ENCODE measurements at places on chromosomes 1 and 21.
A peak's percentile ranks its signal among the peaks of the same experiment; 100 is the strongest.

GRCh38 chr21:20030390-20030789 is 967.8 kb upstream of the NCAM2 start:
- no peak for DNase-seq

DNA sequence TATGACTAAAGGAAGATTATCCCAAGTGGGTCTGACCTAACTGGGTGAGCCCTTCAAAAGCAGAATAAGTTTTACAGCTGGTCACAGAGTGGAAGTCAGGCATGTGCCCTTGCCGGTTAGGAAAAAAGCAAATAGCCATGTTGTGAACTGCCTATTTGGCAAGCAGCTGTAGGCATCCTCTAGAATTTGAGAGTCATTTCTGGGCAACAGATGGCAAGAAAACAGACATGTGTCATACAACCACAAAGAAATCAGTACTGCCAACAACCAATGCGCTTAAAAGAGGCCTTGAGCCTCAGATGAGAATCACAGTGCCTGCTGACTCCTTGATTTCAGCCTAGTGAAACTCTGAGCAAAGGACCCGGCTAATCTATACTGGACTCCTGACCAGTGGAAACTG is 26.8 kb downstream of the LRRC53 start:
- no peak for DNase-seq

GRCh38 chr1:11929849-11930248 is 3.6 kb upstream of the KIAA2013 start:
- DNase-seq, result peak; percentile 63

- DNase-seq, result no peak
Measured at GRCh38 chr21:45502006-45502345, 40.3 kb downstream of the SLC19A1 start.

DNA sequence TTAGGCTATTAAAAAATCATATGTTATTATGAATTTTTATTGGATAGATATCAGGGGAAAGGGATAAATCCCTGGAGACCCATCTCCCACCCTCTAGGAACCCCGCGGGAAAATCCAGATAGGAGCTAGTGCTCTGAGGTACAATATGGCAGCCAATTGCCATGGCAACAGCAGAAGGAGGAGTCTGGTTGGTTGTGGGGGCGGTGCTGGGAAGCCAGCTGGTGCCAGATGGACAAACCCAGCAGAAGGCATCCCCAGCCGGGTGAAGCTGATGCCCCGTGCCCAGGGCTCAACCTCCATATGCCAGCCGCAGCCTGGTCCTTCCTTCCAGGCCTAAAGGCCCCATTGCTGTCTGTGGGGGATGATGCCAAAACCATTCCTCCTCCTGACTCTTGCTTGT is 38.3 kb downstream of the RHBG start:
- no peak for DNase-seq

DNA sequence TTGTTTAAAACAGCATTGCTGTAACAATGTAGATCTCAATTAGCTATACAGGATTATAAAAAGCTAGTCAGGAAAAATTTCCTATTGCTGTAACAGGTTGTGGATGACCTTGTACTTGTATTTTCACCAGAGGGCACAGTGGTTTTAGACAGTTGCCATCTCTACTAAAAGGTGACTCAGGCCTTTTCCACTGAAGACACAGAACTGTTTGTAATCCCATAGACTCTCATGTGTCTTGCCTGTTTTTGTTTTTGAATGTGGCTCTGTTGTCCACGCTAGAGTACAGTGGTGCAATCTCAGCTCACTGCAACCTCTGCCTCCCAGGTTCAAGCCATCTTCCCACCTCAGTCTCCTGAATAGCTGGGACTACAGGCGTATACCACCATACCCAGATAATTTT is 5.9 kb downstream of the MTFR1L start:
- no peak for DNase-seq

DNA sequence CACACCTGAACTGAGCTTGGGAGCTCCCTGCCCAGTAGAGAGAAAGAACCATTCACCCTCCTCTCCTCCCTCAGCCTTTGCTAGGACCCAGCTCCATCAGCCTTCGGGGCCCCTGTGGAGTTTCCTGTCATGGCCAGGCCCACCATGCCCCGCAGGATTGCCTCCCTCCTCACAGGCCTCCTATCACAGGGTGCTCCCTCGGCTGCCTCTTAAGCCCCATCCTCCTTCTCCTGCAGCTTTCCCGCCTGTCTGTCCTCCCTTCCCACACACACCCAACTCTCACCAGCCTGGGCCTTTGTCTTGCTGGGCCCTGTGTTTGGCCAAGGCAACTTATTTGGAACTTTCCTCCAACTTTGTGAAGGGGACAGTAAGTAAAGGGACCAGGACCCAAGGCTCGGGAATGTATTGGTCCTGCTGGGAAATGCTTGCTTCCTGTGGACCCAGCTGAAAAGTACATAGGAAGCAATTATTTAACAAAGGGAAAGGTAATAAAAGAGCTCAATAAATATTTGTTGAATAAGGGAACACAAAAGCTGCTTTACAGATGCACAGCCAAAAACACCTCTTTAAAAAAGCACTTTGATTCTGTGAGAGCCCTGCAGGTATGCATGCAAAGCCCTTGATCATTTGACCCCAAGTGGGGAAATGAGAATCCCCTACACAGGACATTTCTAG is 31.6 kb upstream of the TENT5C start:
- DNase-seq, result no peak

GRCh38 chr1:154466206-154466605 is 35.8 kb upstream of the TDRD10 start:
- DNase-seq, result no peak

DNA sequence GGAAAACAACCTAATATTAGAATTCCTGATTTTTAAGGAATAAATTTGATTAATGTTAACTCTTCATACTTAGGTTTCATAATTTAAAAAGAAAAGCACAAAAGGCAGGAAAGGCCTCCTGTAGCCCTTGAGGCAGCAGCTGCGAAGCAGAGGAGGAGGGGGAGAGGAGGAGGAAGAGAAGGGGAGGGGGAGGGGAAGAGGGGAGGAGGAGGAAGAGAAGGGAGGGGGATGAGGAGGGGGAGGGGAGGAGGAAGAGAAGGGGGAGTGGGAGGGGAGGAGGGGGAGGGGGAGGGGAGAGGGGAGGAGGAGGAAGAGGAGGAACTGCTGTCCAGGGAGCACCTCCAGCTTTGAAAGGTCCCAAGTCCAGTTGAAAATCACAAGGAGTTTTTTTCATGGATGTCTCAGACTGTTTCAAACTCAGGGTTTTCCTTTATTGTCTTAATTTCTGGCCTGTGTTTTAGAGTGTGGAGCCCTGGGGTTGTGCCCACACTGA is 35.1 kb upstream of the DIP2A start:
- DNase-seq, result no peak

DNA sequence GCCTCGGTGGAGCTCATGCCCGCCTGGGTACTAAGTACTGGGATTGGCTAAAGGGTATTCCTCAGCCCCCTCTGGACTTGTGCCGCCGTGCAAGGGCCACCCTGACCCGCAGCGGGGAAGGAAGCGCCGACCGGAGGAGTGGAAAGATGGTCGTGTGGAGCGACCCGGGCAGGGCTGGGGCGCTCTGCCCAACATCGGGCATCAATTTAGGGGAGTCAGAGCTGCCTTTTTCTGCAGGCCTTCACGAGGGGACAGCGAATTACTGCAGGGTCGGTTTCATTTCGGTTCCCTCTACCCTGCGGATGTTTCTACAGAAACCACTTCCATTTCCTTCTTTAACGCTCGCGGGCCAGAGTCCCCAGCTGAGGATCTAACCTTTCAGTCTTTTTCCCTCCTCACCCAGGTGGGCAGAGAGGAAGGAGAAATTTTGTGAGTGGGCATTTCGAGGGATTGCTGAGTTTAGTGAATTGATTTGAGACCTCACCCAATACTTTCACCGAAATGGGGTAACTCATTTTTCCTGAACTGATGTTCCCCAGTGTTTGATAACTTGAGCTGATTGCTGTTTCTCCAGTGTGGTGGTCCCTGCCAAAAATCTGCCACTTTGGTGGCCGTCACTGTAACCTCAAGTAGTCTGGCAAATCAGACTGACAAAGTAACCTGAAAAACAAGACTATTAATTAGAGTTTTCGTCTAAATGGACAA is 1.1 kb downstream of the TOR1AIP1 start:
- DNase-seq, result no peak

- DNase-seq, result no peak
Measured at GRCh38 chr1:112692681-112693080, 14.2 kb downstream of the RHOC start.

- DNase-seq, result no peak
Measured at GRCh38 chr1:174077749-174078490, 55.8 kb upstream of the RC3H1 start.

DNA sequence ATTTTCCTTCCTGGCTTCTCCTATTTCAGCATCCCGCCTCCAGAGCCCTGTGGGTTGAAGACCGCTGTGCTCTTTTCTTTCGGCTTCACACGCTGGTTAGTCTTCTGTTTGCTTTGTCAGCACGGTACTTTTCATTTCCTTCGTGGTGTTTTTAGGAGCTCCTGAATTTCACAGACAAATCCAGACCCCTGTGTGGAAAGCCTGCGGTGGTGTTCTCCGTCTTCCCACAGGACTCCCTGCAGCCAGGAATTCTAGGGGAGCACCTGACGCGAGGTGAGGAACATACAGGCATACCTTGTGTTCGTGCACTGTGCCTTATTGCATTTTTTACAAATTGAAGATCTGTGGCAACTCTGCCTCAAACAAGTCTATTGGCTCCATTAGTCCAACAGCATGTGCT is 210.2 kb upstream of the MAP1LC3C start:
- DNase-seq, result no peak

DNA sequence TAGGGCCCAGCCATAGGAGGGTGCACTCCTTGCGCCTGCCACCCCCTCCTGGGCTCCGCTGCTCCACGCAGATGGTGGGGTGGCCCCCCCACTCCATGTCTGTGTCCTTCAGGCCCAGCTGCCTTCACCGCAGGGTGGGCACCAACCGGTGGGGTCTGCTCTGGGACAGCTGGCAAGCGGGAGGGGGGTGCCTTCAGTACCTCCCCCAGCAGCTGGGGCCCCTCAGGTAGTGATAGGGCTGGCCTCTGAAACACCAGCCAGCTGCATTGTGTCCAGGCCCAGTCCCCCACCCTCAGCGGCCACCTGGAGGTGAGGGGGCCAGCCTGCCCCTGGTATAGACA is 360 bp downstream of the GJC2 start:
- peak; percentile 16 for DNase-seq

Data from omental fat pad (tissue), 4 donors.